ENCODE measurements at places on chromosomes 1 and 21.

DNA sequence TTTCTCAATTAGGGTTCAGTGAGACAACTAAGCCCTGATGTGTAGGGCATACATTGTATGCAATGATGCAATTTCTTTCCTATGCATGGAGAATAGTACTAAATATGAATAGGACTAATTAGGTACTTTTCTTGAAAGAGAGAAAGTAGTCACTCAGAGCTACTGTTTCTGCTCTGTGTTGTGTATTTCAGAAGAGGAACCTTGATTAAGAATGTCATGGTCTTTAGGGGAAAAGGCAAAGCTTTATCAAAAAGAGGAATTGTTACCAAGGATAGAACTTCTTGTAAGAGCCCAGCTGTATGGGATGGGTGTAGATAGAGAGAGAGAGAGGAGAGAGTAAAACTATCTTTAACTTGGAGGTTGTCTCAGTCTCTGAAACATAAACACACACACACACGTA lies 49.1 kb downstream of the HLX start:
- DNase-seq: no peak

DNA sequence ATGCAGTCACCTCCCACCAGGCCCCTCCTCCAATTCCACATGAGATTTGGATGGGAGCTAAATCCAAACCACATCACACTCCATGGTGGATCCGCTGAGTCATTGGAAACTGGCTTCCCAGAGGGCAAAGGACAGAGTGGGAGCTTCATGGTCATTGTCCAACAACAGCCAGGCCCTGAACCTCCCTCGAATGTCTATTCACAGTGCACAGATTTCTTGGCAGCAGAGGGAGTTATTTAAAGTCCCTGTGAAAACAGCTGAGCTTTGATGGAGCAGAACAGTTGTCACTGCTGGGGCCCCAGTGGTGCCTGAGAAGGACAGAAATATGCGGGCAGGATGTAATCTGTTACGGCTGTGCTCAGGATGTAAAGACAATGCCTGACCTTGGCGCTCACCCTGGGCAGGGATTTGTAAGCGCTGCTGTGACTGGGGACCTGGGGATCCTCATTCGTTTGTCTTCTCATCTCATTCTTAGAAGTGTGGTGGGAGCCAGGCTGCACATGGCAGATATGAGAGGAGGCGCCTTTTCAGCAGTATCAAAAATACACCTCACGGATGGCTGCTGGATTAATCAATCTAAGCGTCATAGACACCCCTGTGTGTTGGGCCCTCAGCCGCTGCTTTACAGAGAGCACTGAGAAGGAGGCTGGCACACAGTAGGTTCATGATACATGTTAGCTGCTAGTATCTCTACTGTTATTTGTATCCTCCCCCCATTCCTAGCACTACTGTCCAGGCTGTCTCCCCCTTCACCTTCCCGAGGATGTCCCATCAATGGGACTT lies 439.4 kb downstream of the PTPRU start:
- no peak for DNase-seq

- DNase-seq: no peak
These were observed 62.6 kb downstream of the ZBTB18 start for GRCh38 chr1:244113532-244114320.

- DNase-seq: no peak
These were observed 36.5 kb downstream of the EVA1C start for GRCh38 chr21:32448803-32449594.

- no peak for DNase-seq
These were observed 1309.2 kb downstream of the MRPL39 start for GRCh38 chr21:24298040-24298439.

DNA sequence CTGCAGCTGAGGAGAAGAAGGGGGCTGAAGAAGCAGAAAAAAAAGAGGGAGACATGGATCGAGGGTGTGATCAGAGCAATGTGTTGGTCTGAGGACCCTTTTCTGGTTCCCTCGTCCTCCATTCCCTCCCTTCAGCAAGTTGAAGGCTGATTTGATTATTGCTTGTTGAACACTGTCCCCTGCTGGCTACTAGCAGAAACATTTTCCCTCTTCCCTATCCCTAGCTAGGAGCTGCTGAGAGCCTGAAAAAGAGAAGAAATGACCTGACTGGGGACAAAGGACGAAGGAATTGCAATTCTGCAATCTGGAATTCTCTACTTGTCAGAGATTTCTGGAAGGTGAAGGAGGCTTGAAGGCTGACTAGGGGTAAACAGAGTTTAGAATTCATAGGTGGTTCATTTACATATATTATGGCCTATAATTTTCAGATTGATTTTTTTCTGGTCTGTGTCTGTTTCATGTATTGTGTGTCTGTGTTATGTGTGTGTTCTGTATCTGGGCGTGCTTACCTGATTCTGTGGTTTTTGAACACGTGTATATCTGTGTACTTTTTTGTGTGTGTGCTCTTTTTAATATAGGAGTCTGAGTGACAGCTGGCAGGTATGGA lies 9.8 kb downstream of the NHLH1 start:
- DNase-seq: no peak

- no peak for DNase-seq
These were observed 175.6 kb downstream of the HHAT start for GRCh38 chr1:210504286-210504685.

- no peak for DNase-seq
These were observed 50.0 kb downstream of the LRRC8B start for GRCh38 chr1:89574621-89575020.

DNA sequence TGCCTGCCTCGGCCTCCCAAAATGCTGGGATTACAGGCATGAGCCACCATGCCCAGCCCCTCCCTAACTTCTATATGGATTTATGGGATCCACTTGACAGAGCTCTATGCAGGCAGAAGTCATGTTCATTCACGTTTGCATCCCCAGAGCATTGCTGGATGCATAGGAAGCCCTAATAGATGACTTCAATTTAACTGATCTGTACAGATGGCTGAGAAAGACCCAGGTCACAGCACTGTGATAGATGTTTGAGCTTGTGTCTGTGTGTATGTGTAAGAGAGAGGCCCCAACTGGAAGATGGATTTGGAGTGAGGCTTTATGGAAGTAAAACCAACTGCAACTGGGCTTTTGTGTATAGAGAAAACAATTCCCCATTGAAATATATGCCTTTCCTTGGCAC lies 30.9 kb upstream of the PLXNA2 start:
- no peak for DNase-seq

- DNase-seq: no peak
These were observed 255.9 kb downstream of the NFIA start for GRCh38 chr1:61337981-61338848.

DNA sequence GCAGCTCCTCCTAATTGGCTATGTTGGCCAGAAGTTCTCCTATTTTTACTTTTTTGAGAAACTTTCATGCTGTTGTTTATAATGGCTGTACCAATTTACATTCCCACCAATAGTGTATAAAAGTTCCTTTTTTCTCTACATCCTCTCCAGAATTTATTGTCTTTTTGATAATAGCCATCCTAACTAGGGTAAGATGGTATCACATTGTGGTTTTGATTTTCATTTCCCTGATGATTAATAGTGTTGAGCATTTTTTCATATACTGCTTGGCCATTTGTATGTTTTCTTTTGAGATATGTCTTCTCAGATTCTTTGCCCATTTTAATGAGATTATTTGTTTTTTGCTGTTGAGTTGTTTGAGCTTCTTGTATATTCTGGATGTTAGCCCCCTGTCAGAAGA lies 46.8 kb downstream of the NTMT2 start:
- no peak for DNase-seq

- DNase-seq: no peak
These were observed 81.8 kb downstream of the CDC7 start for GRCh38 chr1:91582431-91582921.

DNA sequence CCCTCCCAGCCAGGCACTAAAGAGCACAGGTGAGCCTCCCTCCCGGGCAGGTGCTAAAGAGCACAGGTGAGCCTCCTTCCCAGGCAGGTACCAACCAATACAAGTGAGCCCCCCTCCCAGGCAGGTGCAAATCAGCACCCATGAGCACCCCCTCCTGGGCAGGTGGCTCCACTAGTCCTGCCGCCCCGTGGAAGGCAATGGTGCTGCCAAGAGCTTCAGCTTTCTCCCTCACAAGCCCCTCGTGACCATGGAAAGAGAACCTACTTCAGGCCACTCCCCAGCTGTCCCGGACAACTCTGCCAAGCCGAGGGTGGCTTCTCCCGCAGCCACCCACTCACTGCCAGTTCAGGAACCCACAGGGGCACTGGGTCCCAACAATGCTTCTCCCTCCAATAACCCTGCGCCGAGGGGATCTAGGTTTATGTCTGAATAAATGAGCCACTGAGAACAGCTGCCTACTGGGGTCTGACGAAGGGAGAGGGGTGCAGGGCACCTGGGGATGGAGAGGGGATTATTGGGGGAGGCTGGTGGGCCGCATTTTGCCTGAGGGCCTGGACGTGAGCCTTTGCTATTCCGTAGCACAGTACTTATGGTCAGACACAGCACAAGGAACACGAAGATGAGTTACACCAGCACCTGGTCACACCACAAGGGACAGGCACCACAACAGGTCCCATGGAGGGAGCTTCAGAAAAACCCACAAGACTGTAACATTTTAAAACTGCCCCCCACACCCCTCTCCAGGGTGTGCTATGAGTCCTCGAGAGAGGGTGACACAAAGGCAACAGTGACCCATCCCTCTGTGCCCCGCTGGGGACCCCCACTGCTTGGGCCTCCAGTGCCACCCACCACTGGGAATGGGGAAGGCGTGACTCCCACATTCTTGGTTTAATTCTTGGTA lies 46.3 kb downstream of the PRDM15 start:
- no peak for DNase-seq

DNA sequence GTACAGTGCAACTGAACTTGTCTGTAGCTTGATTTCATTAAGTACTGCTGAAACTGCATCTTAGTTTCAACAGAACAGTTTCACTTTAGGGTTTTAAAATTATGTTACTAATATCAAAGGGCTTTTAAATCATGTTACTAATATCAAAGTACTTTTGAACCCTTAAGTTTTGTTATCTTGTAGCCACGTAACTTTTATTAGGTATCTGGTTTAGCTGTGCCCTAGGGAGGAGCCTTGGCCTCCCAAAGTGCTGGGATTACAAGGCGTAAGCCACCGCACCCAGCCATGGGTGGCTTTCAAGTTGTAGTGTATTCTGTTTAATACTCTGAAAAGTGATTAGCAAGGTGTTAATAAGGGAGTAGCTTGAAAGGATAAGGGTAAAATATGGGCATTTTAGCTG lies 2.0 kb downstream of the KDM4A start:
- DNase-seq: no peak

DNA sequence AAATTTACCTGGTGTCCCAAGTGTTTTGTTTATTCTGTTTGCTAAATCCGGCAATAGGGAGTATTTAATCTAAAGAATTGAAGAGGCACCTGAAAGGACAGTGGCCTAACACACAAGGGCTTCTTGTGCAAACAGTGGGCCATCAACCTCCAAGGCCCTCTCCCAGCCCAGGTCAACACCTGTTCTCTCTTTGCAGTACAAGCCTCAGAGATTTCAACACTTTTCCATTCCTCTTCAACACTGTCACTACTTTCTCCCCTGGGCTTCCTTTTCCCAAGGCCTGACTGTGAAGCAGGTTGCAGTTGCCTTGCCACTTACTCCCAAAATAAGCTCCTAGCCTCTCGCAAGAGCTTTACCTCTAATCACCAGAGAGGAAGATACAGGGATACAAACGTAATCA lies 3.2 kb upstream of the SNAPIN start:
- DNase-seq: no peak

GRCh38 chr21:15140321-15141019 lies 75.7 kb upstream of the NRIP1 start:
- no peak for DNase-seq

DNA sequence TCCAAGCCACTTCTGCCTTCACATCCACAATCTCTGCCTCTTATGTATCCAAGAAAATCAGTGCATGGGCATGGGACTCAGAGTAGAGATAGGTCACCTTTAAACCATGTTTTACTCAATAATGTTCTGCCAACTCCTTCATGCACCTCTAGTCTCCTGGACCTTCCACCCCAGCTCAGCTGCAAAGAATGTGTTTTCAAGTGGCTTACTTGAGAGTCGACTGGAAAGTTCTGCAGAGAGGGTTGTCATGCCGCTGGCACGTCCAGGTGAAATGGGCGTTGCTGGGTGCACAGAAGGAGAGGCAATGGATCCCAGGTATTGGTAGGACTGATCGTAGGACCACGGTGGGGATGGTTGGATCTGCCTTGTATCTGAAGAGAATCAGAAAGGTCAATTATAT lies 130.3 kb downstream of the CLIC6 start:
- DNase-seq: no peak

- no peak for DNase-seq
These were observed 75.7 kb upstream of the PKN2 start for GRCh38 chr1:88608139-88608943.

GRCh38 chr1:199308349-199308846 lies 669.6 kb downstream of the PTPRC start:
- DNase-seq: no peak

GRCh38 chr1:194658090-194658439 lies 1471.7 kb upstream of the B3GALT2 start:
- no peak for DNase-seq

GRCh38 chr1:86646256-86646655 lies 58.1 kb upstream of the SH3GLB1 start:
- no peak for DNase-seq

- no peak for DNase-seq
These were observed 43.3 kb upstream of the TSHB start for GRCh38 chr1:114986286-114986685.

DNA sequence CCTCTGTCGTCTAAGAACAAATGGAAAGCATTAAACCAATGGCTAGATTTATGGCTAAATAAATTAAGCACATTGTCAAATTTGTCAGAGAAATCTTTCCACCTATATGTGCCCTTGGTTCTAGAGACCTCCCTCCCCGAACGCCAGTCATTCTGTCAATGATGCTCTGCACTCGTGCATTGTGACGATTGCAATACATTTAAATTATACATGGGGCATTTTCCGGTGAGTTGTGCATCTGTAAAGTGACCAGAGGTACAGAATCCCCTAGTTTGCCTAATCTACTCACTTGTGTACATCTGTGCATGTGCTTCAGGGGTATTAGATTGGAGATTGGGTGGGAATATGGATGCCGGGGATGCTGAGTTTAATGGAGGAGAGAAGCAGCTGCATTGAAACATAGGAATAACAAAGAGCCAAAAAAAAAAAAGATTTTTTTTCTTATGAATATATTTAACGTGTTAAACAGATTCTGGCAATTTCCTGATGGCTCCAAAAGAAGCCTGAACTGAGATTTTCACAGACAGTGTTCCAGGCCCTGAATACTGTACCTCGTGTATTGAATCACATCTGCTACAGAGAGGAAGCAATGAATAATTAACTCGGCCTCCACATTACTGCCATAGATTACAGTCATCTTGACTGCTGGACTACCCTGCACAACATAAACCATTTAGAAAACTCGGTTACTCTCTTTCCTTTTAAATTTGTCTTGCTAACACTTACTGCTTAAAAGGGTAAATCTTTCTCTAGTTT lies 149.0 kb upstream of the C1orf87 start:
- no peak for DNase-seq

GRCh38 chr1:25617625-25618432 lies 1.2 kb downstream of the MAN1C1 start:
- DNase-seq: no peak

- DNase-seq: no peak
These were observed 136.0 kb upstream of the CYYR1 start for GRCh38 chr21:26709090-26709489.
